Stimulated activated CD4-positive, alpha-beta T cell treated with anti-CD3 and anti-CD28 coated beads, TNF-alpha, amount 100 ng/mL, for 24 hours (primary cell): ENCODE measurements at places on chromosomes 3 and 15.

GRCh38 chr3:58074997-58075396 is 66.8 kb downstream of the FLNB start:
- DNase-seq: no peak

- no peak for DNase-seq
Measured at GRCh38 chr3:191499307-191500080, 38.5 kb downstream of the PYDC2 start.

- no peak for DNase-seq
Measured at GRCh38 chr3:144114767-144115166, 143.1 kb downstream of the DIPK2A start.

- no peak for DNase-seq
Measured at GRCh38 chr3:172700256-172700655, 10.6 kb downstream of the NCEH1 start.

- DNase-seq: no peak
Measured at GRCh38 chr15:79475306-79475705, 43.2 kb downstream of the MINAR1 start.

GRCh38 chr15:79682285-79682684 is 214.5 kb downstream of the MTHFS start:
- no peak for DNase-seq
